ENCODE measurements at places on chromosomes 5 and 9. TPM values are rescaled to one million over a fixed set of nuclear protein-coding genes. Genes with fewer than 3 reads are reported as not detected.

DNA sequence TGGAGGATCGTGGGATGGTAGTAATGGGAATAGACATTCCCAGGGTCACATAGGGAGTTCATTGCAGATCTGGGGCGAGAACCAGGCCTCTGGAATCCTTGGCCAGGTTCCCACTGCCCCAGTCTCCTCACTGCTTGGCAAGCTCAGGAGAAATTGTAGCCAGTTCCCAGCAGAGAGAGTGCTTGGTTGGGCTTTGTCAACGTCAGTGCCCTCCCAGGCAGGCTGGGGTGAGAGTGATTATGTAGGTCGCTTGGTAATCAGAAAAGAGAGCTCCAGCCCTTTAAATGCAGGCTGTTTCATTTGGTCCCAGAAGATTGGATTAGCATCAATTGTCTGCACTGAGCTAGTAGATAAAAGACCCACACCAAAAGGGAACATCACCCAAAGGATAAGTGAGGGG is 51.8 kb upstream of the GALNT10 start:
- DNase-seq = no peak

DNA sequence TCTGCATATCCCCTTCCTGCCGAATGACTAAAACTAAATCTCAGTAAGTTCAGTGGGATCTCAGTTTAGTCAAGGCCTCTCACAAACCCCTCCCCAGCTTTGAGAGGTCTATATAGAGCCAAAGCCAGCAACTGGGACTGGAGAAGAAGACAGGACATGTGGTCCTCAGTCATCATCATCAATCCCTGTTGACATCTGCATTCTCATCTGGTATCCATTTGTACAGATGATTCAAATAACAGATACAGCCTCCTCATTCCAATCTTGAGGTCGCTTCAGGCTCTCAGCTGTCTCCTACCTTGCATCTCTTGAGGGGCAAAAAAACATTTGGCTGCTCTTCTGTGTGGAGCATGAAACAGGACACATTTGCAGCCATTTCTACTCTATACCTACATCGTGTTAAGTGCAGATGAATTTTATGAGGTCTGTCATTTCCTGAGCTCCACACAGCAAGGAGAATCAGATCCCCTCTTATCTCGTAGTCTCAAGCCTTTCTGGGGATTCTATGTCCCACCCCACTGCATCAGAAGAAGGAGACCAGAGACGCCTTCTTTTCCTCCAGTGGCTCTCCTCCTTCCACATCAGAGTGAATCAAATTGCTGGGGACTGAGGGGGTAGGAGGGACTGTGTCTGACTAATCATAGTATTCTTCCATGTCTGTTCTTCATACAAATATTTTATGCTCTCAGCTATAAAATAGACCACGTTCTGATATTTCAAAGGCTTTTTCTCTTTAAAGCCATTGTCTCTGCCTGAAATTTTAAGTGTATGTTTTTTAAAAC is 4.7 kb upstream of the RECK start:
- DNase-seq = no peak

DNA sequence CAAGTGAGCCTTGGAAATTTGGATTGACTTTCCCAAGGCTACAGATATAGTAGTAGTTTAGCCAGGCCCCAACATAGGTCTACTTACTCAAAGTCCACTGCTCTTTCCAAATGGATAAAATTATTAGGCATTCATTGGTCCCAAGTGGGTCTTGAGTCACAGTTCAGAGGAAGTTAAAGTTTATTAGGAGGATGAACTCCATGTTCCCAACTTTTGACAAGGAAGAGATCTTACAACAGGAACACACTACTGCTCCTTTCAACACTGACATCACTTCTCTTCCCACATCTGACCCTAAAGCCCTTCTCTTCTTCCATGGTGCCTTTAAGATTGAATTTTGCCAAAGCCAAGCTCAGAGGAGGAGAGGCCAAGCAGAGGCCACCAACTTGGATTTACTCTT is 234.5 kb upstream of the TRIM32 start:
- DNase-seq = no peak

Gene TMEM252
- polyA plus RNA-seq = not detected

Gene NADK2
- polyA plus RNA-seq = 20.6 TPM

All from K562 (cell line).